NCI-H146 (cell line): ENCODE measurements at places on chromosomes 12 and 14.
A peak's percentile ranks its signal among the peaks of the same experiment; 100 is the strongest.

GRCh38 chr12:53365245-53365904, 14.6 kb upstream of the SP1 start:
- DNase-seq, result no peak

- no peak for DNase-seq
These were observed 61.5 kb downstream of the KCNMB4 start for GRCh38 chr12:70427611-70428010.

GRCh38 chr12:64992116-64992515, 129.0 kb downstream of the WIF1 start:
- DNase-seq, result no peak

- DNase-seq, result no peak
These were observed 1133.9 kb downstream of the AACS start for GRCh38 chr12:126198966-126199692.

DNA sequence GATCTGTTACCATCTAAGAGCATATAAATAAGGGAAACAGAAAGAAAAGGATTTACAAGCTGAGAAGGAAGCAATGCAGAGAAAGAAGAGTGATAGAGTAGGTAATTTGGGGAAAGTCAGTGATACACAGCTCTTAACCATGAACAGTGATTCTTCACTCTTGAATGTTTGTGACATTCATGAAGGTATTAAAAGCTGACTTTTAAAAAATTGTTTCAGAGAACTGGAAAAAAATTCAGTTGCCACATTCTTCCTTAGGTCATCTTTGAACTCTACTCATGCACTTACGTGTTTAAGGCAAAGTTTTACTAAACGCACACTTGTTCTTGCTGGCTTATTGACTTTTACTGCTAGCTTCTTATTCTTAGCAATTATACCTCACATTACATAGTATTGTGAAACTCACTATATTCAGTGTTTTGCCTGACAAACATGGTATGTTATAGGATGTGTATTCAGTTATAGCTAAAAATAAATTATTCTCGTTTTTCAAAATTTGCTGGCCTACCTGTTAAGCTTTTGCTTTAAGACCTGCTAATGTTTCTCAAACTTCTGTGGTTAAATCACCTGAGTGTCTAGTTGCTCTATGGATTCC, 10.9 kb downstream of the HIF1A start:
- DNase-seq, result no peak

DNA sequence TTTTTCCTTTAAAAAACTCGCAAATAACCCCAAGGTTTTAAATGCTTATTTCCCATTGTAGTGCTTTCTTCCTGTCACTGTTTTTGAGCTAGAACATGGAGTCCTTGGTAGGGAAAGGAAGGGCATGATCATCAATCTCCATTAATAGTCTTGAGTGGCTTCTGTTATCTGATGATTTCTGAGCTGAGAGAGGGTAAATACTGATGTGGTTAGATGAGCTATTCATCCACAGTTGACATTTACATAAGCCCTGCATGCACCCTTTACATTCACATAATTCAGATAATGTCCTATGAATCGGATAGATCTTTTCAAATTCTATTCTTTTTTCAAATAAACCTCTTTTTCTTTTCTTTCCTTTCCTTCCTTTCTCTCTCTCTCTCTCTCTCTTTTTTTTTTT, 81.4 kb downstream of the NTN4 start:
- no peak for DNase-seq

DNA sequence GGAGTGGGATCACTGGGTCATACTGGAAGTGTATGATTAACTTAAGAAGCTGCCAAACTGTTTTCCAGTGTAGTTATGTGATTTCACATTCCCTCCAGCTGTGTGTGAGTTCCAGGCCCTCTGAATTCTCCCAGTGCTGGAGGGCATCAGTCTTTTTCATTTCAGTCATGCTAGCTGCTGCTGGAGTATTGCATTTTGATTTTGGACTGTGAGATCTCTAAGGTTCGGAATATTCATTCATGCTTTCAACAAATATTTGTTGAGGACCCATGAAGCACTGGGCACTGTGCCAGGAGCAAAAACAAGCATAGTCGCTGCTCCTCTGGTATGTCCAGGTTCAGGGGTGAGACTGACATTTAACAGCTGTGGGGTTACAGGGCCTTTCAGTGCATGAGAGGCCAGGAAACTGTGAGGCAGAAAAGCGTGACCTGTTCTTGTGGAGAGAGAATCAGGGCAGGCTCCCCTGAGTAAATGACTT, 133.2 kb downstream of the SCARB1 start:
- DNase-seq, result peak; percentile 66

- no peak for DNase-seq
These were observed 64.9 kb upstream of the FZD10 start for GRCh38 chr12:130097342-130097741.

DNA sequence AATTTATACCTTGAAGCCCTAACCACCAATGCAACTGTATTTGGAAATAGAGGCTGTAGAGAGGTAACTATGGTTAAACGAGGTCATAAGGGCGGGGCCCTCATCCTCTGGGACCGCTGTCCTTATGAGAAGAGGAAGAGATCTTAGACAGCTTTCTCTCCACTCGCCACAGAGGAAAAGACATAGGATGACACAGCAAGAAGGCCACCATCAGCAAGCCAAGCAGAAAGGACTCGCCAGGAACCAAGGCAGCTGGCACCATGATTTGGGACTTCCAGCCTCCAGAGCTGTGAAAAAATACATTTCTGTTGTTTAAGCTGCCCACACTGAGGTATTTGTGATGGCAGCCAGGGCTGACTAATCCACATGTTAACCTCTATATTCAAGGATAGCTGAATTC, 30.4 kb upstream of the BCAT1 start:
- no peak for DNase-seq

DNA sequence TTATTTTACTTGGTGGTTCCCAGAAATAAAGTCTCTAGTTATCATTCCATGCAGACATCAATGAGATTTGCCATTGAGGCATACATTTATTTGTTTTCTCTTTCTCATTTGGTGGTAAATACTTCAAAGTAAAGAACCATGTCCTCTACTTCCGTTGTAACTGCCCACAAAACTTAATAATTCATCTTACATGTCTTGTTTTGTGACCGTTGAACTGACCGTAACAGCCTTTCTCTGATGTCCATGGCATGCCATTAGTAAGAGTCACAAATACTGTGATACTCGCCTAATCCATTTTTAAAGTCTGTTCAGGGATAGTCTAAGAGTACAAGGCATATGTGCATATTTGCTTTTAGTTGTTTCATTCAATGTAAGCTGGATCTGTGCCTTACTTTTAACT, 145.3 kb downstream of the ETV6 start:
- no peak for DNase-seq

DNA sequence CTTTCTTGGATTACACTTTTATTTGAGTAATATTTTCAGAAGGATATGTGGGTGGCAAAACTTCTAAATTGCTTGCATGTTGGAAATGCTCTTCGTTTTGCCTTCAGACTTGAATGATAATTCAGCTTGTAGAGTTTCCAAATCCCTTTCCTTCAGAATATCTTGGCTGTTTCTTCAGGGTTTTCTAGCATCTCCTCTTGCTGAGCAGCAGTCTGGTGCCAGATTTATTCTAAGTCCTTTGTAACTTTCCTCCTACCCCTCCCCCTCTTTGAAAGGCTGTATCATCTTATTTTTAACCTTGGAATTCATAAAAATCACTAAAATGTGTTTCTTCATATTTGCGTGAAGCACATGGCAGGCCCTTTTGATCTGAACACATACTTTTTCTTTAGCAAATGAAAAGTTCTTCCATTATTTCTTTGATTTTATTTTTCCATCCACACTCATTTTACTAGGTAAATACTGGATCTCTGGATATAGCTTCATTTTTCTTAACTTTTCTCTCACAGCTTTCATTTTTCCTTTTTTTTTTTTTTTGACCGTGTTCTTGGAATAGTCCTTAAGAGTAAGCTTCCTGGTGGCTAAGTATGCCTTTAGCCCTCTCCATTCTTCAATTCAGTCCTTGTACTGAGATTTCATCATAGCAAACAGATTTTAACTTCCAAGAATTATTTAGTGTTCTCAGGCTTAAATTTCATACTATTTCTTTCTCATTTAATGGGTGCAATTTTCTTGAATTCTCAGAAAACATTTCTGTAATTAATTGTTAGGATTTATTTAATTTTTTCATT, 102.0 kb downstream of the SLC38A4 start:
- DNase-seq, result no peak

- no peak for DNase-seq
These were observed 72.0 kb upstream of the RESF1 start for GRCh38 chr12:31887109-31887811.

DNA sequence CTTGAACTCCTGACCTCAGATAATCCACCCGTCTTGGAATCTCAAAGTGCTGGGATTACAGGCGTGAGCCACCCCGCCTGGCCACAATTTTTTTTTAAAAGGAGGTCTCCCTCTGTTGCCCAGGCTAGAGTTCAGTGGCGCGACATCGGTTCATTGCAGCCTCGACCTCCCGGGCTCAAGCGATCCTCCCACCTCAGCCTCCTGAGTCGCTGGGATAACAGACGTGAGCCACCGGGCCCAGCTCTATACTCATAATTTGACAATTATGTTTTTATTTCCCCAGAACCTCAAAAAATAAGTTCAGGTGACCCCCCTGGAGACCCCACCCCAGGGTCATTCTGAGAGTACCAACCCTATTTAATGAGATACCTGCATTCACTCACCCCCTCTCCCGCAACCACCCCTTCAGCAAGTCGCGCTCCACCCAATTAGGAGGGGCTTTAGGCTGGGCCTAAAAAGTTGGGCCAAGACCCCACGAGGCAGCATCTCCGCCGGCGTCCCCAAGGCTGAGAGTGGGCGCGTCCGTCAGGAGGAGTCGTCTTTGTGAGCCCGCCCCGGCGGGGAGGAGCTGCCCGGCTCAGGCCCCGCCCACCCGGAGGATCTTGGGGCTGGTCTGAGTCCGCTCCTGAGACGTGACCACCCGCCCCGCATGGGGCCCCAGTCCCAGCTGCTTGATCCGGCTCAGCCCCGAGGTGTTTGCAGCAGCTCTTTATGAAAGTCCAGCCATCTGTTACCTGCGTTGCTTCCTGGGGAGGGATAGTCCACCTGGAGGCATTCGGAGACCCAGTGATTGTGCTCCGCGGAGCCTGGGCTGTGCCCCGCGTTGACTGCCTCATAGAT, at the start of gene ANKRD33:
Gene ANKRD33 (plus strand): TSS at position 628 of the 840 bp plus-strand sequence. CDS start 84 bp downstream, at position 712.
- peak; percentile 99 for DNase-seq

DNA sequence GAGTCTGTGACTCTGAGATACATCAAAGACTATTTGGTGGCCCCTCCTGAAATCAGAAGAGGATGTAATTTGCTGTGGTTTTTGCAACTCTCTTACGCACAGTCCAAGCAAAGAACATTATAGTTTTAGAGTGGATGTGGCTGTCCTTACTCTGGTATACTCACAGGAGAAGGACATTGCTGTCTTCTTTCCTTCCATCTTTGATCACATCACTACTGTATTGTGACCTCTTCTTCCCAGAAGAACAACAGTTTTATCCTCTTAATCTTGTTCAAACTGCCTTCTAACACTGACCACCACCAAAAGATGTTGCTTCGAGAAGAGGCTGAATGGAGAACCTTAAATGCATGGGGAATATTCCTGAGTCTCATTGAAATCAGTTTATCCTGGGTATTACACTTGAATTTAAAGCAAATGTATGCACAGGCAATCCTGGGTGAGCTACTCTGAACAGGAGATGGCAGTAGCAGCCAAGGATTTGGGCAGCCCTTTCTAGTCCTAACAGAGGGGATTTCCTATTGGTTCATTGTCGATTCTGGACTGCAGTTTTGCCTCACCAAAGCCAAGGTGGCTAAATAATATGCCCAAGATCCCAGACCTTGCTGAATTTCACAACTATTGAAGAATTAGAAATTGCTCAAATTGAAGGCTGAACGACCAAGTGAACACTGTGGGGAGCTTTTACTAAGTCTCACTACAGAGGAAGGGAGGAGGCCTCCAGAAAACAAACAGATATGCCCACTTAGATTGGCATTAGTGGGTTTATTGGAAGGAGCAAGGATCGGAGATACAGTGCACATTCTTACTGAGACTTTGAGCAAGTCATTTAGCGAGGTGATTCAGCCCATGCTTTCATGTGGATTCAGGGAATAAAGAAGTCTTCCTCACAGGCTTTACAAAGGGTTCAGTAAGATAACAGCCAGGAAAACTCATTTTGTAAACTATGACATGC, 282.8 kb downstream of the PAWR start:
- DNase-seq, result peak; percentile 17

- DNase-seq, result no peak
These were observed 254.8 kb downstream of the VRK1 start for GRCh38 chr14:97052001-97052400.

- DNase-seq, result peak; percentile 20
These were observed 164.0 kb upstream of the PZP start for GRCh38 chr12:9372202-9372601.

DNA sequence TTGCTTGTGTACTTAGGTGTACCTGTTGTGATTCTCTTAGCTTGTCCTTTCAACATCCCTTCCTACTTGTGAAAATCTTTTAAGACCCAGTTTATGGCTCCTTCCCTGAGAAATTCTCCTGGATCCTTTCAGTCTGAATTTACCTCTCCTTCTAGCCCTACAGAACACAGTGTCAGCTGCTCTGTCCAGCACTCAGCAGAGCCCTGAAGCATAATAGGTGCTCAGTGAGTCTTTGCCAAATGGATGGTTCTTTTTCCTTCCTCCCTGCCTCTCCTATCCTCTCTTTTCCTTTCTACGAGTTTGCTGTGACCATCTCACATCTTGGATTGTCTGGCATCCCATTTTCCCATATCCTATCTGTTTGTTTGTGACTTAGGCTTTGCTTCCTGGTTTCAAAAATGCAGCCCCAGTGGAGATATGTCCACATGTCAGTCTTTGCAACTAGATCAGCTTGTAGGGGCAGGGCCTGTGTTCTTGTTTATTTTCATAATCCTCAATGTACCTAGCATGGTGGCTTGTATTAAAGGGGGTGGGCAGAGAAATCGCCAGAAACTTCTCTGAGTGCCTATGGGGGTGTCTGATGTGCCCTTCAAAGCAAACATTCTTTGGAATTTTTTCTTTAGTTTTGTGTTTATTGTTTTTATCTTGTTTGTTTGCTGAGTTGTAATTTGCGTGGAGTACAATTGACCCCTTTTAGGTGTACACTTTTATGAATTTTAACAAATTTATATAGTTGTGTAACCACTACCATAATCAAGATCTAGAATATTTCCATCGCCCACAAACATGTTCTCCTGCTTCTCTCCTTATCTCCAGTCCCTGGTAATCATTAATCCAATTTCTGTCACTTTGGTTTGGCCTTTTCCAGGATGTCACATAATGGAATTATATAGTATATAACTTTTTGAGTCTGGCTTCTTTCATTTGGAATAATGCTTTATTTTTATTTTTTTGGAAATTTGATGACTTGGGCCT, 62.8 kb downstream of the SMOC1 start:
- DNase-seq, result no peak

- DNase-seq, result no peak
These were observed 121.0 kb downstream of the PIK3C2G start for GRCh38 chr12:18382236-18382885.

- DNase-seq, result no peak
These were observed 11.1 kb downstream of the SVOP start for GRCh38 chr12:109009766-109010165.

GRCh38 chr14:92582706-92583452, 69.3 kb downstream of the RIN3 start:
- no peak for DNase-seq

GRCh38 chr12:52232203-52232673, 805 bp upstream of the KRT7 start:
- no peak for DNase-seq

- DNase-seq, result no peak
These were observed 5.5 kb upstream of the PAX9 start for GRCh38 chr14:36655963-36656686.
